IPS DF 19.7 (cell line): ENCODE measurements at places on chromosomes 12 and 14.

DNA sequence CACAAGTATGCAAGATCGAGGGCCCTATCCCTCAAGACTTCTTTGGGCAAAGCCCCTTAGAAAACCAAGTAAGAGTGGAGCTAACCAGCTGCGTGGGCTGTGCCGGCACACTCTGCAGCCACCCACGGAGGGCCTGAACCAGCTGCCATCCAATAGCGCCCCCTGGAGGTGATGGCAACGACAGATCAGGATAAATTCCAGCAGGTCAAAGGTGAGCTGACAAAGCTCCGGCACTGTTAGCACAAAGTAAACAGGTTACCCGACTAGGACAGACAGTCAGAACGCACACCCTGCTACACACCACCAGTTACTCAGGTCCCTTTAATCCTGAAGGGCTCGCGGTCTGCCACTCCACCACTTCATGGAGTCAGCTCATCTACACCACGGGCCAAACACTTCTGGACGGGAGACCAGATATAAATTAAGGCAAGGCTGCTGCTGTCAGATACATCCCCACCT is 4.9 kb downstream of the ZBTB39 start:
- no peak for DNase-seq

- no peak for DNase-seq
Observed at GRCh38 chr14:102900631-102901571, 21.6 kb upstream of the AMN start.

- DNase-seq = no peak
Observed at GRCh38 chr12:107759410-107759809, 1.5 kb downstream of the PRDM4 start.

DNA sequence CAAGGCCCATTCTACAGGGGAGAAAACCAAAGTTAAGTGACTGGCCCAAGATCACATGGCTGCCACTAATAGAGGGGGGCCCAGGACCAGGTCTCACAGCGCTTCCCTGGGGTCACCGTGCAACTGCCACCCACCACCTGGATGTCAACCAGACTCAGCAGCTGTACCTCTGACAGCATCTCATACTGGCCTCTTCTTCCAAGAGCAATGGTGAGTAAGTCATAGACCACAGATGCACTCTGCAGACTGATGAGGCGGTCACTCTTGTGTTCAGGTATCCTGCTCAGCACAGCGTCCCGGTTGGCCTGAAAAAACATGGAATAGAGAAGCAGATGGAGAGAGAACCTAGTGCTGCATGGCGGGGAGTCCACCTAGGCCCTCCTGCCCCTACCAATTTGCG is 139.9 kb downstream of the TTC7B start:
- DNase-seq = no peak

GRCh38 chr12:111390910-111391309 is 14.8 kb upstream of the SH2B3 start:
- DNase-seq = no peak

DNA sequence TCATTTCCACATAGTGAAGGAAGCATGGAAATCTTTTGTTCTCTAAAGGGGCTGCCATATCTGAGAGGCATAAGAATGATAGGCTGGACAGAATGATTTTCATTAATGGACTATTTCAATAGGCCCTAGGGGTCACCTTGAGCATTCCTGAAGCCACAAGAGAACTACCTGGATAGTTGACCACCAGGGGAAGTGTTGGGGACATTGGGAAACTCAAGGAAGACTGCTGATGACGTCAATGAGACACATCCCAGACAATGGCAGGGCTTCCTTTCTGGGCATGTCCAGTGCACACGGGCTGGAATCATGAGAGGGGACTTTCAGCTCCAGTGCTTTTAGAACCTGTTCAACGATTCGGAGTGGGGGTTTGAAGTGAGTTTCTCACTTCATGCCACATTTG is 48.8 kb upstream of the CHST11 start:
- DNase-seq = no peak
